ENCODE measurements at places on chromosomes 13 and 19.

- no peak for DNase-seq
Measured at GRCh38 chr13:73602295-73602694, 531.9 kb downstream of the KLF12 start.

- DNase-seq = no peak
Measured at GRCh38 chr13:109941951-109942350, 155.6 kb upstream of the IRS2 start.

- DNase-seq = no peak
Measured at GRCh38 chr13:26785838-26786630, 25.4 kb upstream of the GPR12 start.

GRCh38 chr13:50747737-50748350 lies 95.6 kb downstream of the DLEU7 start:
- DNase-seq = no peak

GRCh38 chr13:28297341-28297740 lies 159.0 kb downstream of the PAN3 start:
- no peak for DNase-seq

DNA sequence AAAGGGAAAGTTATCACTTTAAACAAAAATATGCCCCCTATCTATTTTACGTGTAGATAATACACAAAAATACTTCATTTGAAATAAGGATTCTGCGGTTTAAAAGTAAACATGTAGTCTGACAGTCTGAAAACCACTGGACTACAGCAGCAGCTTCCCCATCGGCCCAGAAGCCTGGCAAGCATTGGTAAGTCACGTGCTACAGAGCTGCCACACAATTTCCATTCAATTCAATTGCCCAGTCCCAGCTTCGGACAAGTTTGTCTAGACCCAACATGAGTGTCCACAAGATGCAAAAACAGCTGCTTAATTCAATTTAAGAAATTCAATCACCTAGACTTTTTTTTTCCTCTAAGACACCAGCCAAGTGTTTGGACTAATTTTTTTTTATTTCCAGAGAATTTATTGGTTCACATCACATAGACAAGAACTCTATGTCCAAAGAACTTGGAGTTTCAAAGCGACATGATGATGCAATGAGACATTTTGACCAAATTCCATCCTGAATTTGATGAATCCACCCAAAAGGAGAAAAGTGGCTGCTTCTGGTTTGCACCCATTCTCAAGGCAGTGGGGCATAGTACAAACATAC lies 458.9 kb downstream of the COG6 start:
- DNase-seq = no peak

DNA sequence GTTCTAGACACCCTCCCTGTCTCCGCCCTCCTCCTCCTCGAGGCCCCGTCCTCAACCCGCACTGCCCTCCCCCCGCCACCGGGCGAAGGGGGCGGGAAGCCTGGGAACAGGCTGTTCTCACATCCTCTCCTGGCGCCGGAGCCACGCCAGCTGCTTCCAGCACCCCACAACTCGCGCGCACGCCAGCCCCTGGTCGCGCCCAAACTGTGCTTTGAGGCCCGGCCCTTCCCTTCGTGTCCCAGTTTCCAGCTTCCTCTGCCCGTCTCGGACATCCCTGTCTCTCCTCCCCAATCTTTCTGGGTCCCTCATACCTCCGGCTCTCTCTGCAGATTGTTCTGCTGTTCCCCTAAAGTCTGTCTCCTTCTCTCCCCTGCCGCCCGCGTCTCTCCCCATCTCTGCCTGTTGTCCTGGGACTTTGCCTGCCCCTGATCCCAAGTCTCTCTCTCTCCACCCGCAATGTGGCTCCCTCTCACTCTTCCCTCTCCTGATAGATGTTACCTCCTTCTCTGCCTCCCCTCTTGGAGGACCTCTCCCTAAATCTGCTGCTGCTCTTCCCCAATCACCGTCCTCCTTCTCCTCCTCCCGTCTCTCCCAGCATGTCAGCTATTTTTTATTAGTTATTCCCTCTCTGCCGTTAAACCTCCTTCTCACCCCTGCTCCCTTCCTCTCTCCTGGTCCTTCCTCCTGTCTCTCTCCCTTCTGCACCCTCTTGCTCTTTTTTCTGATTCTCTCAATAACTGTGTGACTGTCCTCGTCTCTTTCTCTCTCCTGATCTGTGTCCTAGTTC lies 14.2 kb downstream of the DPF1 start:
- DNase-seq = no peak

DNA sequence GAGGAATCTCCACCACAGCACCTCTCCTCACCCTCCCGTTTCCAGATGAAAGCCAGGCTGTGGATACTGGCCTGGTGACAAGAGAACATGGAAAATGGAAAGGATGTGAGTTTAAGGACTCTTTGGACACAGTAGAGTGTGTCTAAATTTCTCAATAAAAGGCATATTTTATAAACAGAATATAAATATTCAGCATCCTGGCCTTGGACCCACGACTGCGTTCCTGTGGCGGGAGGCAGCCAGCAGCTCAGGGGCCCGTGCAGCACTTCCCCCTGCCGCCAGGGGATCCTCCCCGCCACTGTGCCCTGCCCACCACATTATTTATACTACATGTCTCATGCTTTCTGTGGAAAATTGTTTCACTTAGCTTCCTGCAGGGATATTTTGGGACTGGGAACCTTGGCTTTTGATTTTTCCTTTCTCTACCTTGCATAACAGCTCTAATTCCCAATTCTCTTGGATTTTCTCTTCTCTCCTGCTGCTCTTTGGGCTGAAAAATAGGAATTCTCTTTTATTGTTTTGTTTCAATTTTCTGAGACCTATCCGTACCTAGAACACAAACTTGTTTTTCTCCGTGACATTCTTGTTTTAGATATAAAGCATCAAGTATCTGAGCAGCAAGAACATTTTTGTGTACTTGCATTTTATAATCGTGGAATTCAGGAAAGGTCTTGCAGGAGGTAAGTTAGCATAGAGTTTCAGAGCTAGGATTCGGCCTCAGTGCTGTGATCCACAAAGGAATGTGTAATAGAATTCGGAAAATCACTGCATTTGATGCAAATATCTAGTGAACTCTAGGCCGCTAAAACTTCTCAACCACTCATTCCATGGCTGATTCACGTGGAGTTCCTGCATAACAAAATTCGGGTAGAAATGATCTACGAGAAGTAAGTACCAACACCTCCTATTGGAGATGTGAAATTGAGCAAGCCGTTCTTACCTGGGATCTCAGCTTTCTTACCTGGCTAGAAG lies 107.7 kb upstream of the SPATA13 start:
- DNase-seq = no peak

GRCh38 chr19:35098413-35099049 lies 17.1 kb upstream of the FXYD3 start:
- no peak for DNase-seq

GRCh38 chr19:49106648-49107135 lies 7.5 kb upstream of the LIN7B start:
- DNase-seq = no peak

Measured in GM13977 (cell line).